GM12892 (cell line): ENCODE measurements at places on chromosomes 5 and 9.

DNA sequence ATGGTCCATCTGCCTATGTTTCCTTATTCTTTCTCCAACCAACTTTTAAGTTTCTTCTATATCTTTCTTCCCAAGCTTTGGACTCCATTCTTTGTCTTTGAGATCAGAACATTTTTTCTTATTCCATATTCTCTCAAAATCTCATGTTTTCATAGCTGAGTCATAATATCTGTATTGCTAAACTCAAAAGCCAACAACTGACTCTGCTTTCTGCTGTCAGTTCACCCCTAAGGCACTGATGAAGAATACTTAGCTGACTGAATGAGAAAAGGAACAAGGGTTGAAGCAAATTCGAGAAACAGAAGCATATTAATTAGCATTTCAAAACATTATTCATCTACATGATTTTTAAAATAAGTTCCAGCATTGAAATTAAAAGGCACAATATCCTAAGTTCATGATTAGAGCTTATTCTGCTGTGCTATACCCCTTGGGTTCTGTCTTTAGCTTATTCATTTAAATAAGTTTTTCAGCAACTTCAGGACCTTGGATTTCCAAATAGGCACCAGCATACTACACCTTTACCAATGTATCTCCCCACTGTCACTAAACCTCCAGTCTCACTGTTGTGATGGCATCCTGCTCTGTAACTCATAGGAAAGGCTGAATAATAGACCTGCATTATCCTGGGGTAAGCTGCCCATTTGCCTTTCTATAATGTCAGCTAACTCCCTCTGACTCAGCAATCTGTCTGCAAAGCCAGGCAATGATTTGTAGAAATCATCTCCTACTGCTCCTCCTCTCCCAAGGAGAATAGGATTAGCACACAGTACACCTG is 49.9 kb upstream of the C5orf46 start:
- no peak for DNase-seq

- DNase-seq, result no peak
Observed at GRCh38 chr5:16797951-16798350, 138.1 kb downstream of the MYO10 start.

GRCh38 chr5:174314261-174314660 is 268.8 kb downstream of the NSG2 start:
- no peak for DNase-seq

GRCh38 chr9:6149315-6149714 is 66.3 kb upstream of the IL33 start:
- DNase-seq, result no peak

GRCh38 chr5:160629003-160629402 is 207.3 kb downstream of the PTTG1 start:
- DNase-seq, result no peak

DNA sequence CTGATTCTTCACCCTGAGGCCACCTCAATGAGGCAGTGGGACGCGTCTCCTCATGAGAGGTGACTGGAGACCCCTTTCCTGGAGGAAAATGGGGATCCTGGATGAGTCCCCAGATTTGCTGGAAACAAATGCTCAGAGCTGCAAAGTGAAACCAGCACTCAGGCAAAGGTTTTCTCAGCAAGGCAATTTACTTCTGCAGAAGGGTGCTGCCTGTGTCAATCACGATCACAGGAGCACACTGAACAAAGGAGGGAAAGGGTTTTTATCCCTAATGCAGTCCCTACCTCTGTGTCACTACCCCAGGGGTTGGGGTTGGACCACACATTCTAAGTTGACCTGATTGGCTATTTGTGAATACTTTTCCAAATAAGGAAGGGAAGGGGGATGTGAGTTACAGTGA is 69.9 kb upstream of the CDK20 start:
- DNase-seq, result no peak

DNA sequence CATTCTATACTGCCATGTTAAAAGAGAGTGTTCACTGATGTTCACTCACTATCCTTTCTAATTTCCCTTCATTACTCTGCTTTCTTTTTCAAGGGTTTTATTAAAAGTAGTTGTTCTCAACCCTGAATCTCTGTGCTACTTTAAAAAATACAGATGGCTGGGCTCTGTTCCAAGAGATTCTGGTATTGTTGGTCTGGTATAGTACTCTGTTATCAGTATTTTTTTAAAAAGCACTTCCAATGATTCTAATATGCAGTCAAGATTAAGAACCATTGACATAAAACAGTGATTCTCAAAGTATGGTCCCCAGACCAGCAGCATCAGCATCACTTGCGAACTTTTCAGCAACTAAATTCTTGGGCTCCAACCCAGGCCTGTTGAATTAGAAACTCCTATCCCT is 77.0 kb upstream of the STARD4 start:
- DNase-seq, result no peak

GRCh38 chr9:107175041-107175440 is 108.0 kb upstream of the RAD23B start:
- no peak for DNase-seq

DNA sequence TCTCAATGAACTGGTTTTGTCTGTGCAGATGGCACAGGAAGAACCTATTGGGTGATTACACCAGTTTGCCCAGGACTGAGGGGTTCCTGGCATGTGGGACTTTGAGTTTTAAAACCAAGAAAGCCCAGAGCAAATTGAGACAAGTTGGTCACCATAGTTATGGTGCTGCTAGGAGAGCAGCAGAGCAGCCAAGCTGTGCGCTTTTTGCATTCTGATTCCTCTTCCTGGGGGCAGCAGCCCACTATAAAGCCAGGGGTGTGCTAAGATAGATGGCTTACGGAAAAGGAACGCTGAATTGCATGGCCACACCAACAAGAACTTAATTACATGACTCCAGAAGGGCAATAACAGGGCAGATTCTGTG is 49.7 kb downstream of the TIMD4 start:
- no peak for DNase-seq

- DNase-seq, result no peak
Observed at GRCh38 chr5:88374391-88374790, 105.7 kb upstream of the TMEM161B start.

GRCh38 chr9:117403403-117403811 is 11.4 kb downstream of the ASTN2 start:
- no peak for DNase-seq

DNA sequence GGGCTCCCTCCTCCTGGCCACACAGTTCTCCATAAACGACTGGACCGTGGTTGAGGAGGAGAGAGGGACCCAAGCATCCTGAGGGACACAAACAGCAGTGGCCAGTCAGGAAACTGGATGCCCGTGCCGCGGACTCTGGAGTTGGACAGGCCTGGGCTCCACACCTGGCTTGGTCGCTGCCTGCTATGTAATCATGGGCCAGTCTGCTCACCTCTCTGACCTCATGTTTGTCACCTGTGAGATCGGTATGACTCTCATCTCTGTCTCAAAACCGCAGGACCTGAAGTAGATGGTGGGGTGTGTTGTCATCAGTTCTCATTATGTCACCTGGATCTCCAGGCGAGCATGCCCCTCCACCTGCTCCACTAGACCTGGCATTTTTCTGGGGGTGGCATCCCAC is 14.5 kb downstream of the CXXC5 start:
- no peak for DNase-seq

DNA sequence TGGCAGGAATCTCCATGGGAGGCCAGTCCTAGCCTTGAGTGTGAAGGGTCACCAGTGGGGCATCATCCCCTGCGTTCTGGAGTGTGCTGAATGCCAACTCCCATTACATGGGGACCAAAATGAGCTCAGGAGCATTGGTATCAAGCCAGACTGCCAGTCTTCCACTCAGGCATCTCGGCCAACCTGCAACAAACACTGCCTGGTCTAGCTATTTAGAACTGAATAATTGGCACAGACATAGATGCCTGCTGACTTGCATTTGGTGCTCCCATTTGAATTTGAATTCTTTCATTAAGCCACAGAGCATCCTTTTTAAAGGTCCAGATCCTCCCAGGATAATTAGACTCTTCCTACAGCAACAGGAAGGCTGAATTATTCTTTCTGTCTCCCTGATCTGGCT is 116.6 kb upstream of the ABCA1 start:
- DNase-seq, result no peak

GRCh38 chr5:139744471-139745131 is 51.0 kb upstream of the PSD2 start:
- DNase-seq, result no peak

GRCh38 chr5:163360656-163361055 is 76.7 kb upstream of the CCNG1 start:
- DNase-seq, result no peak

GRCh38 chr5:98933445-98934072 is 4.8 kb upstream of the CHD1 start:
- no peak for DNase-seq

DNA sequence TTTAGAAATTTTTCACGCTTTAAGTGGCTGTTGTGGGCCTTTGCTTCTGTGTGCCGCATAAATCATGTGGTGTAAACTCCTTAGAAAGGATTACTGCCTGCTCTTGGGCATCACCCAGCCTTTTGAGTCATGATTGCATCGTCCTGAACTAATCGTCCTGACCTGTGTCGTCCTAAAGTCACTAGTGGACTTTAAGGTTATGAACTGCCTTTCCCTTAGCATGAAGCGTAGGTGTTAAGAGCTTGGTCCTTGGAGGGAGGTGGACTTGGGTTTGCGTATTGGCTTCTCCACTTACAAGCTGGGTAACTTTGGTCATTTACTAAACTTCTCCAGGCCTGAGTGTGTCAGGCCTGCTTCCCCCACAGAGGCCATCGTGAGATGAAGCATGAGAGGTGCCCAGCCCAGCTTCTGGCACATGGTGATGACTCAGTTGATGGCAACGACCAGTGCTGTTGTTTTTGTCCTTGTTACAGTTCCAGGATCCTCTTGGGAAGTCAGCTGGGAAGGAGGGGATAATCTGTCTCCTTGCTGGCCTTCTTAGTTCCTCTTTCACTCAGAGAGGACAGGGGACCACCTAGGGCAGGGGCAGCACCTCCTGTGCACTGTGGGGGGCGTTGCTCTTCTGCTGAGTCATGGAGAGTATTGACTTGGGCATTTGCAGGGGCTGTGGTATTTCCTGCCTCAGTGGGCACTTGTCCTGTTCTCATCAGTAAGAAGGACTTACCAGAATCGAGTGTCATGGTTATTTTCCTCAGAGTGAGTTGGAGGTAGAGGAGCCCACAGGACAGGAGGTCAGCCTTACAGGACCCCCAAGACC is 54.2 kb upstream of the NCS1 start:
- DNase-seq, result no peak

- DNase-seq, result no peak
Observed at GRCh38 chr9:131031642-131032005, 22.6 kb downstream of the LAMC3 start.

DNA sequence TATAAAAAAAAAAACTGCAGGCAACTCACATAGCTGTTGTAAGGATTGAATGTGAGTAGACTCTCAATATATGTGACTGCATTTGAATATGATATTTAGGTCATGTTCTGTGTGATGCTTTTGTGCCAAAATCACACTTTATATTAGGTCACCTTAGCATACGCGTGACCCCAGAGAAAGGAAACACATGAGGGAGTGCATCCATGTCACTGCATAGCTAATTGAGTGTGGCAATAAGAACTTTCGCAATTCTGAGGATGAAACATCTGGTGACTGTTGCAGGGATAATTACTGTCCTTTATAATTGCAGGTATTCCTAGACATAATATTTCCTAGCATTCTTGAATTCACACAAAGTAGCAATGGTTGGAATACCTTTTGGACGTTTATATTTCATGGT is 459.5 kb upstream of the KLF4 start:
- DNase-seq, result no peak

GRCh38 chr9:26264709-26265601 is 586.7 kb upstream of the TUSC1 start:
- no peak for DNase-seq

GRCh38 chr5:179762079-179762780 is 29.6 kb downstream of the MAML1 start:
- no peak for DNase-seq

DNA sequence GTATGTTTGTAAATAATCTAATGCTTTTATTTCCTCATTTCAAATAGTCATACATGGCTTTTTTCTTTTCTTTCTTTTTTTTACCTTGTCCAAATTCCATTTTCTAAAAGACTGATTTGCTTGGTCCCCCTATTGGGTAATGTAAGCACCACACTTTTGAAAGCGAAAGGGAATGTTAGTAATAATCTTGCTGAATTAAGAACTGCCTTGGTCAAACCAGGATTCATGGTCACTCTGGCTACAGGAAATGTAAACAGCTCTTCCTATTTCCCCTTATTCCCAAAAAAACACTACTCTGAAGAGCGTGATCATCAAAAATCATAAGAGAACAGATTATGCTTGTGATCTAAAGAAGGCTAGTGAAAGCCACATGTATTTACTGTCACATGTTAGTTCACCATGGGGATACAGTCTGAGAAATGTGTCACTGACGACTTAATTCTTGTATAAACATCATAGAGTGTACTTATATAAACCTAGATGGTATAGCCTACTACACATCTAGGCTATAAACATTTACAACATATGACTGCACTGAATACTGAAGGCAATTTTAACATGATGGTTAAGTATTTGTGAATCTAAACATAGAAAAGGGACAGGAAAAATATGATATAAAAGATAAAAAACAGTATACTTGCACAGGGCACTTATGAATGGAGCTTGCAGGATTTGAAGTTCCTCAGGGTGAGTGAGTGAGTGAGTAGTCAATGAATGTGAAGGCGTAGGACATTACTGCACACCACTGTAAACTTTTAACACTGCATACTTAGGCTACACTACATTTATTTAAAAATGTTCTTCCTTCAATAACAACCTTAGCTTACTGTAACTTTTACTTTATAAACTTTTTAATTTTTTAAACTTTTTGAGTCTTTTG is 75.3 kb downstream of the HMGCR start:
- DNase-seq, result no peak

GRCh38 chr5:86971034-86971571 is 296.6 kb upstream of the RASA1 start:
- no peak for DNase-seq

DNA sequence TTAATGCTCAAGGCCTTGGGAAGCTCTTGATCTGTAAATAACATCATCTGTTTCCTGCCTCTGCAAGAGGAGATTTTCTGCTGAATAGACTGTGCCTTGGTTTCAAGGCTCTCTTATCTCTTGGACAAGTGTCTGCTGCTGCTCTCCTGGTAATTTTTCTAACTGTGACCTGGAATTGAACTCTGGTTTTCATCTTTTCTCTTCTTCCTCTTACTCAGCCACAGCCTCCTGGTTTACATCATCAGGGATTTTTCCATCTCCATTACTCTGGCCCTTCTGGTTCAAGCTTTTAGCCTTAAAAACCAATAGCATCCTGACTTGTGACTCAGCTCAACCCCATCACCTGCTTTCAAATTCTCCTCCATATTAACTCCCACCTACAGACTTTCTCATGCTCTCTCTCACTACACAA is 49.6 kb upstream of the ITGA1 start:
- no peak for DNase-seq

GRCh38 chr5:126139773-126140172 is 283.4 kb upstream of the GRAMD2B start:
- no peak for DNase-seq
